H7 (cell line): ENCODE measurements at places on chromosomes 2 and 18.

GRCh38 chr18:9022397-9023155 lies 79.9 kb upstream of the NDUFV2 start:
- peak; percentile 56 for DNase-seq

- DNase-seq: no peak
Measured at GRCh38 chr2:7683708-7684107, 766.5 kb downstream of the RNF144A start.

DNA sequence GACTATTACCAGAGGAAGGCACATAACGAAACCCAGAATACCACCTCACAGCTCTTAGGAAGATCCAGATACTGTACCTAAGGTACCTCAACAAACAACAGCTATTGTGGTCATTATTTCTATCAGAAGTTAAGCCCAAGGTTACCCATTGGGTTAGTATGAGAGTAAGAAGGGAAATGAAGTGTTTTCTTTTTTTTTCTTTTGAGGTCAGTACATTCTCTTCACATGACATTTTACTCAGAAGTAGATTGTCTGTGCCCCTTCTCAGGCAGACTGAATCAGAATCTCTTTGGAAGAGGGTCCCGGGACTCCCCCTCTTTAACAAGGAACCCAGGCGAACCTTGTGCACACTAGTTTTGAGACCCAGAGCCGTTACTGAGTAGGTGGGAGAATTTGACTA lies 233.7 kb upstream of the CXCR4 start:
- DNase-seq: no peak

- DNase-seq: no peak
Measured at GRCh38 chr2:209685963-209686362, 85.7 kb upstream of the UNC80 start.

DNA sequence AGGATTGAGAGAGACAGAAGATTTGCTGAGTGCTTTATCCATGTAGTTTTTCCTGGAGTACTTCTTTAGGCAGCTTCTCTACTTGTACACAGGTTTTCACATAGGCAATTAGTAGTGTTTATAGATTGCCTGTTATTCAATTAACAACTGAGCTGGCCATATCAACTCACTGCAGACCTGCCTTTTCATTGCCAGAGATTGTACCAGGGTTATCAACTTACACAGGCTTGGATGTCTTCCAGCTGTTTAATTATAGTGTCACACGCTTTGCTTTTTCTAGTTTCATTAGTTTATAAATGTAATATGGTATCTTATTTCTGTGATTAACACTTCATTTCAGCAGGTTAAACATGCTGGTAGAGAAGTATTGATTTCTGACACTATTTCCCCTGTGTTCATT lies 125.9 kb downstream of the GPD2 start:
- DNase-seq: no peak

- no peak for DNase-seq
Measured at GRCh38 chr2:30405260-30405605, 41.8 kb upstream of the LCLAT1 start.

DNA sequence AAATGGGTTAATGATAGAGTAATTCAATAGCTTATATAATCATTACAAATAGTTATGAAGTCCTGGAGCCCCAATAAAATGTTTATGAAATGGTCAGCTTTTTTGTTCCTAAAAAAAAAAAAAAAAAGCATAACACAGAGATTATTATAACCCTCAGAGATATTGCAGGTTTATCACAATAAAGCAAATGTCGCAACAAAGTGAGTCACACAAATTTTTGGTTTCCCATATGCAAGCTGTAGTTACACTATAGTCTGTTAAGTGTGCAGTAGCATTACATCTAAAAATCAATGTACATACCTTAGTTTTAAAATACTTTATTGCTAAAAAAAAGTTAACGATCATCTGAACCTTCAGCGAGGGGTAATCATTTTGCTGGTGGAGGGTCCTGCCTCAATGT lies 20.0 kb downstream of the WDFY1 start:
- no peak for DNase-seq

GRCh38 chr18:79421275-79421857 lies 25.6 kb downstream of the NFATC1 start:
- no peak for DNase-seq

GRCh38 chr2:40129725-40130124 lies 322.2 kb downstream of the SLC8A1 start:
- DNase-seq: no peak

GRCh38 chr2:72126186-72127100 lies 21.2 kb downstream of the CYP26B1 start:
- no peak for DNase-seq

GRCh38 chr2:164187121-164187520 lies 434.2 kb downstream of the GRB14 start:
- DNase-seq: no peak

DNA sequence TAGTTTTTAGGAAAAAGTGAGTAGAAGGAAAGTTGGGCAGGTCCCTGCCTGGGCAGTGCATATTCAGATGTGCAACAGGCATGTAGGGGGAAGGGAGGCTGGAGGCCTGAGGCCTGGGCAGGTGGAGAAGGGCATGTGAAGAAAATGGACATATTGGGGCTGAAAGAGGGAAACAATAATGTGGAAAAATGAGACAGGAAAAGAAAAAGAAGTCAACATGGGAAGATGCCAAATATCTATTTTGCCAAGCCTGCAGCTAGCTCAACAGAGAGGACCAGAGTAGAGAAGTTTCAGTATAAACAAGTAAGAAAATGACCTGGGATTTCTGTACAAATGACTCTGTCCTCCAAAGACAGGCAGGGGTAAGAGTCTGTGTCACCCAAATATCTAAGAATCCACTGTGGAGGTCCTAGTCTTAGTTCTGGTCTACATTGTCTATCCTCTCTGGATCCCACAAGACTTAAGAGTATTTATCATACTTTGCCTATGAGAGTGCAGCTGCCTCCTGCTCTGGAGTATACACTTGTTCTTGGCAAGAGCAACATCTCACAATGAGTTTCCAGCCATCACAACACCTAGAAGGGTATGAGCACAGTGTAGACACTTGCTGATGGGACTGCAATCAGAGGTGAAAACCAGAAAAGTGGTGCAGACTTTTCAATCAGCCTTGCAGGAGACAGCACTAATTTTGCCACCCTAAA lies 80.2 kb downstream of the CLHC1 start:
- no peak for DNase-seq

DNA sequence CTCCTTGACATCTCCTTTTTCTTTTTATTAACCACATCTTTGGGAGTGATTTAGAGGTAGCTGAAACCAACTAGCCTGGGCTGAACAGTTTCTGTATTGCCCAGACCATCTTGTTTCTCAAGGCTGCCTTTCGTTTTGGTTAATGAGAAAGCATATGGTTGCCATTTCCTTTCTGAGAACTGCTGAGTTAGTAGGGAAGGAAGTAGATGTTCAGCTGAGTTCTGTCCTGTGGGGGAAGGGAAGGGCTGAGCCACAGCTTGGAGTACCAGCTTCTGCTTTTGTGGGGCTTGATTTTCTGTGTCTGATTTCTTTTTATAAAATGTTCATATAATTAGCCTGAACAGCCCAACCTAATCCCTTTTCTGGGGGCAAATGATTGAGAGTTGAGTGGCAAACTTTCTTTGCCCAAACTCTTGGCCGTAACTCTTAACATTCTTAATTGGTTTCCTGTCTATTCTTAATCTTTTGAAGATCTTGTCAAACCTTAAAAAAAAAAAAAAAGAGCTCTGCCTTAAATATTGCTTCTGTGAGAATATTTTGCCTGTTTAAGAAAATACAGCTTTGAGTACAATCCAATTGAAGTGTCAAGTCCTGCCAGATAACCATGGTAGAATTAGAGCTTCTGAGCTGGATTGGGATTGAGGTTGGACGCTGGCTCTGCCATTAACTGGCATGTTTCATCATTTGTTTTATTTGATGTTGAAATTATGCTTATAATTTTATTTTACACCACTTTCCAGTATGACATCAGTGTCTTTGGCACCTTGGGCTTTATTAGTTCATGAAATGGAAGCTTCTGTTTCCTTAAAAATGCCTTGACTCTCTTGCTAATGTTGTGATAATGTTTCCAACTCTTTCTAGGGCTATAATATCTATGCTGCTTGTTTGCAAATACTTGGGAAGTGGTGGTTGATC lies 1.9 kb upstream of the NABP1 start:
- no peak for DNase-seq

DNA sequence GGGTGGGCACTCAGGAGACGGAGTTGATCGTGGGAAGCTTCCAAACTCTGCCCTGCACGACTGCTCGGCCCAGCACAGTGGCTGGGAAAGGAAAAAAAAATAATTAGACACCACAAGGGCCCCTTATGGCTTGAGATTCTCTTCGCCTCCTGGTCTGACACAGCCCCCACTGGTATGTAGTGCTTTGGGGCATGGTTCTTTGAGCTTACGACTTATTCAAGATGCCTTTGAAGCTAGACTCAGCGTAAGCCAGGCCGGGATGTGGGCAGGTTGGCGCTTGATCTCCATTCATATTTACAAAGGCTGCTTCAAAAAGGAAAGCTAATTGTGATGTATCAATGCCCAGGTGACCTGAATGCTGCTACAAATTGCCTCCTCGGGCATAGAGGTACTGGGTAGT lies 50.5 kb downstream of the CXCR4 start:
- DNase-seq: no peak

DNA sequence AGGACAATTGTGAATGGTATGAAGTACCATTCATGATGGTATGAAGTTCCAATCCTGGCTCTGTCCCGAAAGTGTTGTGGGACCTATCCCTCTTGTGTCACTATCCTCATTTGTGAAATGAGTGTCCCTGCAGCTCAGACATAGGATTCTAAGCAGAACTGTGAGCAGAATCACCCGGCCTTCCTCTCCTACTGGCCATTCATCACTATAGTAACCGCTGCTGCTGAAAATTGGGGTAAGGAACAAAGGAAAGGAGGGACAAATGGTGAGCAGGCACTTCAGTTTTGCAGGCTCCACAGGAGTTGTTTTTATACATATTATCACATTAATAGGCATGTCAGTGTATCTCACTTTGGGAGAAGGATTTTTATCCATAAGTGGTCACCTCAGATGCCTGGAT lies 27.4 kb downstream of the SMYD1 start:
- no peak for DNase-seq

- DNase-seq: peak; percentile 5
Measured at GRCh38 chr2:43950383-43951008, 45.3 kb downstream of the LRPPRC start.

GRCh38 chr2:152421521-152422370 lies 86.8 kb downstream of the FMNL2 start:
- no peak for DNase-seq

DNA sequence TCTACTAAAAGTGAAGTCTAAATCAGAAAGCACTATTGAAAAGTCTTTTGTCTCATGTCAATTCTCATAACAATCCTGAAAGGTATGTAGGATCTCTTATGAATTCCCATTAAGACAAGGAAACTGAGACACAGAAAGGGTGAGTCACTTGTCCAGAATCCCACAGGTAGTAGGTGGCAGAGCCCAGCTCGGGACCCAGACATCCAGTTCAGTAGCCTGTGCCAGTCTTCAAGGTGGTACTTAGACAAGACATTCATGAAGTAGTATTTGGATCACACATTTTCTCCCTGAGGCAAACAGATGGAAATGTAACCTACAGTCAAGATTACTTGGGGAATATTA lies 14.8 kb upstream of the PARD3B start:
- DNase-seq: no peak

GRCh38 chr2:216837740-216838139 lies 22.1 kb downstream of the TNP1 start:
- DNase-seq: no peak

DNA sequence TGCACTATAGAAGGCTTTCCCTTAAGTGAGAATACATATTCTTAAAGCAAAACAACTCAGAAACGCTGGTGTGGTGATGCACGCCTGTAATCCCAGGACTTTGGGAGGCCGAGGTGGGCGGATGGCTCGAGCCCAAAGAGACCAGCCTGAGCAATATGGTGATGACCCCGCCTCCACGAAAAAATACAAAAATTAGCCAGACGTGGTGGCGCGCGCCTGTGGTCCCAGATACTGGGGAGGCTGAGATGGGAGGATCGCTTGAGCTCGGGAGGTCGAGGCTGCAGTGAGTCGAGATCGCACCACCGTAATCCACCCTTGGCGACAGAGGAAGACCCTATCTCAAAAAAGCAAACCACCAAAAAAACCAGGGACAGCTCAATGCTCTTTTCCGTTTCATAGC lies 750 bp upstream of the CCDC150 start:
- no peak for DNase-seq

DNA sequence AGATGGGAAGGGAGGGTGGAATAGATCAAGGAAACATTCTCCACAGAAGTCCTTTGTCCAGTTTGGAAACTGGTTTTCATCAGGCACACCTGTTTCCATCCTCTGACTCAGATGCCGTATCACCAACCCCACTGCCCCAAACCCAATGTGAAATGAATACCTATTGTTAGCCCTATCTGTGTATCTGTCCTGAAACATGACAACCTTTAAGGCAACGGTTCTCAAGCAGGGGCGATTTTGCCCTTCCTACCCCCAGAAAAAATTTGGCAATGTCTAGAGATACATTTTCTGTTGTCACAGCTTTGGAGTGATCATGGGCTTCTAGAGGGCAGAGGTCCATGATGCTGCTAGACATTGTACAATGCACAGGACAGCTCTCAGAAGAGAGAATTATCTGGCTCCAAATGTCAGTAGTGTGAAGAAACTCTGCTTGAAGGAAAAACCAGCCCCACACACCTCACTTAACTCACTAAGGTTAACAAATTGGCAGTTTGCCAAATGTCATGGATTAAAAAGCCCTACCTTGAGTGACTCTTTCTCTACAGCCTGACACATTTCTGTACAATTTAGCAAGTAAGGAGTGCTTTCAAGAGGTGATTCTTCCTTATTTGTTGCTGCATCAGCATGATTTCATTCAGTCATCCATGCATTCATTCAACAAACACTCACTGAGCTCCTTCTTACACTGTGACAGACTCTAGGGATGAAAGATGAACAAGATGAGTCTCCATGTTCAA lies 3.4 kb downstream of the SCTR start:
- no peak for DNase-seq

DNA sequence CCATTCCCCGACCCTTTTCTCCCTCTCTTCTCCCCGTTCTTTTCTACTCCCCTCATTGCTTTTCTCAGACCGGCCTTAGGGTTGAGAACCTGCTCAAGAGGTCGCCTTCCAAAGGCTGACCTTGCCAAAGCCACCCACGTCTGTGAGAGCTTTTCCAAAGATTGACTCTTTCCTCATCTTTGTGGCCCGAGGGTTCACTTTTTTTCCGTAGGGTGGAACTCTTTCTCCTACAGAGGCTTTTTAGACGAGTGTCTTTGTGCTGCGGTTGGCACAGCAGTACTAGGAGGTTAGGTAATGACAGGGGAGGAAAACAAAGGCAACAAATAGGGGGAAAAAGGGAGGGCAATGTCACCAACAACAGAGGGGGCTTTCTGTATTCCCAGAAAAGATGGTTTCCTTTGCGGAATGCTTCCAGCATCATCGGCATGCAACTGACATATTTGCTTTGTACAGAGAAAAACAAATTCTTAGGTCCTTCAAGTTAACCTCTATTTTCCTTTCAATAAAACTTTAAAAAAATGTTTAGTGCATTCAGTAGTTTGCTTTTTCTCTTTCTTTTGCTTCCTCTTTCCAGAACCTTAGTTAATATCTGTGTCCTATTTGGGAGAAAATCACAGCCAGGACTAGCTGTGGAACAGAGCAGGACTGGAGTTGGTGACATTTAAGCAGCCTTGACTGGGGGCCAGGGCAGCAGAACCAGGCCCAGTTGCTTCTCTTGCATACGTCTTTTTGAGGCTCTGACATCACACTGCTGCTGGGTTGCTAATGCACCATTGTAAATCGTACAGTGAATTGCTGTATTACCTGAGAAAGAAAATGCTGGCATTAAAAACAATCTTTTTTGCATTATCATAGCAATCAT lies 188.1 kb upstream of the FANCL start:
- DNase-seq: peak; percentile 14
